Stimulated activated CD4-positive, alpha-beta T cell treated with anti-CD3 and anti-CD28 coated beads, Interleukin-12 subunit alpha, Interleukin-12 subunit beta, amount 100 ng/mL, for 4 hours (primary cell): ENCODE measurements at places on chromosomes 5 and 9.

GRCh38 chr5:88954511-88954910 lies 71.5 kb upstream of the MEF2C start:
- no peak for DNase-seq

- DNase-seq: no peak
These were observed 106.8 kb upstream of the NREP start for GRCh38 chr5:111863801-111864200.

DNA sequence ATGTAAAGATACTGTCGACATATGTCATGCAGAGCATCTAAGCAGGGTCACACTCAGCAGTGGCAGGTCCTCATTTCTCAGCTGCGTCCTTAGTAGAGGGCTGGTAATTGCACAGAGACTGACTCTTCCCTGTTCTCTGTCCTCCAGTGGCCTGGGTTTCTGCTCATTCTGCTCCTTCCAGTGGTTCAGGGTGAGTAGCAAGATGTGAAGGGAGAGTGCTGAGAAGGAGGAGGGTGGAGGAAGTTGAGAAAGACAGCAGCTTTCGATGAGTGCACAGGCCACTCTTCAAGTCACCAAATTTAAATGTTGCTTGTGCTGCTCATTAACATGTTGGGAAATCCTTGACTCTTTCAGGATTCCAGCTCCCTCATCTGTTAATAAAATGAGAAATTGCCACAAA lies 203.9 kb downstream of the FBXL7 start:
- DNase-seq: no peak

DNA sequence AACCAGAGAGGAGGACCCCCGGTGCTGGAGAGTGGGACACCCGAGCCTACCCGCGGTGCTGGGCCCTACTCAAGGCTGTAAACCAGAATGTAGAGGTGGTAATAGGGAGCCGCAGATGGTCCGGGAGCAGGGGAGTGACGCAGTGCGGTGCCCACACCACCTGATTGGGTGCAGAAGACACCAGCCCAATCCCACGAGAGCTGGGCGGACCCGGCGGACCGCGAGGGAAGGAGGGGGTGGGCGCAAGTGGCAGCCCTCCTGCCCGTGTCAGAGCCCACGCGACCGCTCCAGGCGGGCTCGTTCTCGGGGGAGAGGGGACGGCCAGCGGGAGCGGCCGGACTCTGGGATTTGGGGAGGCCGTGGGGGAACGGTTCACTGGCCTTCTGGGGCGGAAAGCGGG lies 71.2 kb downstream of the C9orf50 start:
- no peak for DNase-seq

DNA sequence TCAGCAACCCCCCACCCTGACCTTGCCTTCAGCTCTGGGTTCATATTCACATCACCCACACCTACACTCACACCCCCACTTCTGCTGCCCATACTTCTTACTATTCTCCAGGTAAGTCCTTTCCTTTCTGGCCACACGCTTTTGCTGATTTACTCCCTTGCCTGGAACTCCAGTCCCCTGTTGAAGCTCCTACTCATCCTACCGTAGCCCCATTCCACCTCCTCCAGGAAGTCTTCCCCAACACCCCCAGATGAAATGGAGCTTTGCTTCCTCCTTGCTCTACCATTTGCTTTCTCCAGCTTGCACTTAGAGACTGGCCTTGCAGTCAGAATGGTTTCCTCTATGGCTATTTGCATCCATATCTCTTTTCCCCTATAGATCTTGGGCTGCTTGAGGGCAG lies 182.3 kb downstream of the MELK start:
- no peak for DNase-seq

GRCh38 chr9:124500796-124501611 lies 6.2 kb downstream of the NR5A1 start:
- DNase-seq: no peak

GRCh38 chr5:175809531-175810121 lies 61.8 kb upstream of the CPLX2 start:
- DNase-seq: no peak

- DNase-seq: no peak
These were observed 124.4 kb downstream of the NFIB start for GRCh38 chr9:14189578-14189977.

DNA sequence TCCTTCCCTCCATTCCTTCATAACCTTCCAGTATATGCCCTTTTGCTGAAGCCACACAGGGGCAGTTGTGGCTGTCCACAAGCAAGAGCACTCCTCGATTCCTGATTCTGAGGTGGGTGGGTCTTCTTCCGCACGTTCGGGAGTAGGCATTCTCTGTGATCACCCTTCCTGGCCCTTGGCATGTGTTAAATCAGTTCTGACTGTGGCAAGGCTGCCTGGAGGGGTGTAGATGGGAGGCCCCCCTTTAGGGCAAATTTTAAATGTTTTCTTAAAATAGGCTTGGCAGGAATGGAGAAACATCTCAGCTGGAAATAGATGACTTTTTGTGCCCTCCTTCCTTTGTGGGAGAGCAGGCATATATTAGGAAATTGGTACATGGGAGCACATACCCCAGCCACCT lies 3.1 kb downstream of the AGXT2 start:
- DNase-seq: no peak

- DNase-seq: no peak
These were observed 1101.8 kb downstream of the TAF11L14 start for GRCh38 chr5:18736051-18736398.

DNA sequence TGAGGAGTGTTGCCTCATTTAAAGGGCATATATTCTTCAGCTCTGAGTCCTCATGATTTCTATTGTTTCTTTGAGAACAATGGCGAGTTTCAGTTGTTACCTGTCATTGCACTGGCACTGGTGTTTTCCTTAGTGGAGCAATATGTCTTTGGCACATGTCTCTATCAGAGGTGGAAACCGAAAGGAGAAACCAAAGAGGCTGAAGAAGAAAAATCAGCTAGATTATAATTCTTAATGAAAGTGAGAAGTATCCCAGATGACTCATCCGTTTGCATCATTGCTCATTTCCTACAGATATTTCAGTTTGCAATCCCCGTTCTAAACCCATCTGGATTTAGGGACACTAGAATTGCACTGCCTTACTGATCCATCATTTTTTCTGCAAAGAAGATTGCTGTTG lies 324.6 kb downstream of the TMEM232 start:
- DNase-seq: no peak

GRCh38 chr5:33114361-33114760 lies 326.4 kb upstream of the TARS1 start:
- no peak for DNase-seq

GRCh38 chr9:34610434-34611206 lies 1.3 kb downstream of the RPP25L start:
- no peak for DNase-seq

- DNase-seq: no peak
These were observed 25.3 kb upstream of the ZNF608 start for GRCh38 chr5:124771761-124772160.

DNA sequence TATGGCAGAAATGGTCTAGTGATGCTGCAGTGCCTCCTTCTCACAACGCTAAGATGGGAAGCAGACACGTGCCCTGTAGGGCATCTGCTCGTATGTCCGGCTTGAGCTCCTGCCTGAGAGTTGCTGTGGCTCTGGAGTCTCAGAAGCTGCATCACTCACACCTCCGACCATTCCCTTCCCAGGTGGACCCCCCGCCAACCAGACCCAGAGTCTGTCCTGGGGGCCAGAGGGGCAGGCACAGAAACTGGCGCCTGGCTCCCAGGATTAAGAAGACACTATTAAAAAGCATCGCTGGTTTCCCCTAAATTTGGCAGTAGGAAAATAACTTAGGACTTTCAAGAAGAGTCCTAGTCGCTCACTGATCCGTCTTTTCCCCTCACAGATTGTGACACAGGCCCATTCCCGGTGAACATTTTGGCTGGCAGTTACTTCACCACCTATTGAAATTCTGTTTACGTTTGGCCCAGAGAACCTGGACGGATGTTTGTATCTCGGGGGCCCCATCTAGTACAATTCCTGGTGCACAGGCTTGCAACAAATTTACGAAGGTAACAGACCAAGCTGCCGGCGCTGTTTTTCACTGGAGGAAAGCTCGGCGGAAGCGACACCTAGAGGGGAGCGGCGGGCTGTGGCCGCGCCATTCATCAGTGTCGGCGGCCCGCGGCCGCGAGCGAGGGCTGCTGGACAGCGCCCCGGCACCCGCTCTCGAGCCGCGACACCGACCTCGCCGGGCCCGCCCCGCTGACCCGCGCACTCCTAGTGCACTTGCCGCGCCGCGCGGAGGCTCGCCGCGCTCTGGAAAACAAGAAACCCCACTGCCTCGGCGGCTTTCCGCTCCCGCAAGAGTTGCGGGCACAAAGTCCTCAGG lies 1.6 kb downstream of the FSTL4 start:
- peak; percentile 40 for DNase-seq

- DNase-seq: no peak
These were observed 12.6 kb downstream of the OLFML2A start for GRCh38 chr9:124789531-124789930.

DNA sequence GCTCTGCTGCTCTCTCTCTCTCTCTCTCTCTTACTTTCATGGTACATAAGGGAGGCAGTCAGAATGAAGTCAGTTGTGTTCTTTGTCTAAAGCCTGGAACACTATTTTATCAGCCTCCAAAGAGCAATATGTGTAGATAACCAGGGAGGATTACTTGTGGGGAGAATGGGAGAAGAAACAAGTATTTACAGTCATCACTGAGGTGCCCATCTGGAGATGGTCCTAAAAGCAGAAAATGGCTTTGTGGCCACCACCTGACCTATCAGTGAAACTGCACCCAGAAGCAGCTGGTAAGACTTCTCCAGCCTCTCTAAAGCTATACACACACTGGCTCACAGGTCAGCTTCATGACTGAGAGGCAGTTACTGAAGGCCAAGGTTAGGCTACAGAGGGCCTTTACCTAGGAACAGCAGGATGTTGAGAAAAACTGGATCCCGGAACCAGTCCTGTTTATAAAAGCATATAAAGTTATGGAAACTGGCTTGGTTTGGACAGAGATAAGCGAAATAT lies 75.1 kb downstream of the MRPS27 start:
- DNase-seq: no peak

GRCh38 chr5:14676320-14676719 lies 11.8 kb downstream of the OTULIN start:
- DNase-seq: no peak

DNA sequence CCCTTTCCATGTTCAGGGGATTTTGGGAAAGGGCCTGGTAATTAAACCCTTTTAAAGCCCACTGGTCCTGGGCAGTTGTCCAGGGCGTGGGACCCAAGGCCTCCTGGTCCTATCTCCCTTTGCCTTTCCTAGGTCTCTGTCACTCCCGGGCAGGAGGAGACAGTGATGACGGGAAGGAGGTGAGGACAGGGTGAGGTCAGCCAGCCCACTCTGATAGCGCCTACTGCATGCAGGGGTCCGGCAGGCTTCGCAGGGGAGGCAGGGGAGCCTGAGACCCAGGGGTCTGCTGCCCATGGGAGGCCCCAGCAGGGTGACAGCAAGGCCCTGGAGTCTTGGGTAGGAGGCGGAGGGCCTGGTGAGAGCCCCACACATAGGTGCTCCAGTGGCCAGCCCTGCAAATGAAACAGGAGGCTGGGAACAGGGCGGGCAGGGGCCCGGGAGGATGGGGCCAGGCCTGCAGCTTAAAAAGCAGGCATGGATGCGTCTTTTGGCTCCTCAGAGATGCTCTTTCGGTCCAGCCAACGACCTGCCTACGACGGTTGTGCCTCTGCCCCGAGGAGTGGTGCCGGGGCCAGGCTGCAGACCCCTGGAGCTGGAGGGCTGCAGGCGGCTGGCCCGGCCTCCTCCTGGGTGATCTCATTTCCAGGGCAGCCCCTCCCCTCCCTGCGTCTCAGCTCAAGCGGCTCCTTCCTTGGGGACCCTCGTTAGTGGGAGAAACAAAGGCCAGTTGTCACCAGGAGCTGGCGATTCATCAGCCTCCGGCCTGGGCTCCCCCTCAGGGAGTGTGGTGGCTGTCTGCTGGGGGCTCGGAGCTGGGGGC lies 6.7 kb upstream of the RXRA start:
- no peak for DNase-seq

DNA sequence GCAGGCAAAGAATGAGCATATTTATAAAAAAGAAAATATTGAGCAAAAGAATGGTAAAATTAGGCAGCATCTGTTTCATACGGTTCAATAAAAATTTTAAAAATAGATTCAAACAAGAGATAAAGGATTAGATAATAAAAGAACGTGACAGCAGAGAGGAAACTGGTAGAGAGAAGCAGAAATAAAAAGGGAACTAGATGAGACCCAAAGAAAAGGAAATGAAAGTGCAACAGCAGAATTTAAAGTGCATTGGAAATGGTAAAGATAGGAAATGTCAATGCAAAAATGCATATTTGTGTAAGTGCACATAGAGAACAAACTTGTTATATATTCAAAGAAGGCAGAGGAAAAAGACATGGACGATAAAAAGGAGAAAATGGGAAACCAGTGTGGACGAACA lies 70.2 kb downstream of the SUSD1 start:
- no peak for DNase-seq

- no peak for DNase-seq
These were observed 8.1 kb upstream of the CPLX2 start for GRCh38 chr5:175863316-175863715.

DNA sequence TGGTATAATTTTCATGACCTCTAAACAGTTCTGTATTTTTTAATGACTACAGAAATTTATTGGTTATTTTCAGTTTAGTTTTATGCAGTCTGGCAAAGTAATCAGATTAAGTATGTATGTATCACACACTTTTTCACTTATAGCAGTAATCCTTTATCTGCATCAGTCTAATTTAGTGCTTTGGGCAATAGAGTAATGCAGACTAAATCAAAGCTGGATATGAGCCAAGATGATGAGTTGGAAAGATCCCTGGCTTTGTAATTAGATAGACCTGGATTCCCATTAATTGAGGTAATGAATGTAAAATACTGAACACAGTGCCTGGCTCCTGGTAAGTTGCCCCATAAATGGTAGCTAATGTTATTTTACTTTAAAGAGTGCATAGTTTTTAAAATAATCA lies 215.4 kb upstream of the TLX3 start:
- DNase-seq: no peak

- DNase-seq: no peak
These were observed 37.4 kb downstream of the PRRX2 start for GRCh38 chr9:129702589-129703520.

GRCh38 chr9:92715488-92716231 lies 45.7 kb upstream of the IPPK start:
- no peak for DNase-seq

- DNase-seq: no peak
These were observed 61.1 kb downstream of the DPYSL3 start for GRCh38 chr5:147448766-147449165.

GRCh38 chr9:104301755-104302154 lies 202.3 kb upstream of the OR13F1 start:
- DNase-seq: no peak

DNA sequence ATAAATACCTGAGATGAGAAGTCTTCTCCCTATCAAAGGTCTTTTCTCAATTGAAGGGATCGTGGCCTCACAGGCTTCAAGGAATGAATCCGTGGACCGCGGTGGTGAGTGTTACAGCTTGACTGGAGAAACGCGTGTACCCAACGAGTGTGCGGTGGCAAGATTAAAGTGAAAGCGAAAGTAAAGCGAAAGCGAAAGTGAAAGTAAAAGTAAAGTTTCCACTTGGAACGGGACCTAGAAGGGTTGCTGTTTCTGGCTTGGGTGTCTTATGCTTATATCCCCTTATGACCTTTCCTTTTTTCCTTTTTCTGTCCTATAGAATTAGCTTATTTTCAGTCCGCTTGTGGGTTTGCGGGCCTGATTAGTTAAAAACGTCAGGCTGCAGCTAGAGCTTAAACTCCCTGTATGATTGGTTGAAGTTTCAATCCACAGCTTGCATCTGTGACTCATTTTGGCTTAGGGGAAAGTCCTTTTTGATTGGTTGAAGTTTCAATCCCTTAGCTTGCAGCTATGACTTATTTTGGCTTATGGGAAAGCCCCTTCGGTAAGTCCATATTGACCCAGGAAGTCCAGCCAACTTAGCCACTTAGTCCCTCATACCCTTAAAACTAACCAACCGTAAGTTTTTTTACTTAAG lies 924.3 kb upstream of the CDH10 start:
- DNase-seq: no peak
